A549 treated with dexamethasone at 1 μM for 4 hours (cell line): ENCODE measurements at places on chromosomes 1 and 21. TPM values are rescaled to one million over a fixed set of nuclear protein-coding genes. Genes with fewer than 3 reads are reported as not detected.

Gene SLC45A1
- total RNA-seq, result 6.2 to 11.2 TPM (median 9.9 TPM) in 5 replicates

Gene CCDC17
- 0.18 to 0.57 TPM (median 0.19 TPM) in 5 replicates for total RNA-seq

Gene KCNJ6
- 3.1 to 5.8 TPM (median 5.0 TPM) in 5 replicates for total RNA-seq

Gene CEP85
- total RNA-seq, result 10.7 to 12.9 TPM (median 12.3 TPM) in 5 replicates

Gene RBM11
- total RNA-seq, result not detected in 5 replicates

Gene TPTE
- not detected in 5 replicates for total RNA-seq

Gene GBP3
- 0.93 to 1.0 TPM (median 1.0 TPM) in 5 replicates for total RNA-seq

Gene SPATC1L
- 0.54 to 0.73 TPM (median 0.65 TPM) in 5 replicates for total RNA-seq

Gene KCNA3
- total RNA-seq, result not detected in 5 replicates

Gene SLC37A1
- 3.0 to 3.7 TPM (median 3.4 TPM) in 5 replicates for total RNA-seq

Gene BMP8B
- 4.2 to 5.9 TPM (median 5.2 TPM) in 5 replicates for total RNA-seq

Gene COL16A1
- 3.3 to 5.6 TPM (median 4.0 TPM) in 5 replicates for total RNA-seq

Gene RPS27
- 4,020 to 8,257 TPM (median 4,087 TPM) in 5 replicates for total RNA-seq

Gene S100A7A
- total RNA-seq, result not detected in 5 replicates

Gene SLC22A15
- 0.64 to 0.92 TPM (median 0.82 TPM) in 5 replicates for total RNA-seq

Gene F13B
- 0.05 to 0.11 TPM (median 0.06 TPM) in 4 of 5 replicates, not detected in the other for total RNA-seq

Gene ABCA4
- 0.12 to 0.35 TPM (median 0.18 TPM) in 5 replicates for total RNA-seq
